ENCODE measurements at places on chromosomes 12 and 14.

GRCh38 chr12:109777544-109777943 is 55.7 kb downstream of the TRPV4 start:
- peak; percentile 33 for DNase-seq

DNA sequence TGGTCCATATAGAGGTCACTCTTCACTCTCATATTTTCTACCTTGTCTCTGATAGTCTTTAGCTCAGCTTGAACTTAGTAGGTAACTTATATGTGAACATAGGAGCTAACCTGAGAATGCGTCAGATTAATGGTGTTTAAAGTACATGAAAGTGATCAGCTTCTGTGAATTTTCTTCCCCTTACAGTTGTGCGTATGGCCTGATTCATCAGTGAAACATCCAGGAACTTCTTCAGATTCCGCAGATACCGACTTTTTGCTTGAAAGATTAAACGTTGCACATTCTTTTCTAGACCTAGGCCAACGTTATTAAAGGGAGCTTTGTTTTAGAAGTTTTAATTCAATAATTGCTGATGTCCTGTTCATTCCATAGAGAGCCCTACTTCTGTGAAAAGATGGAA is 1945.1 kb upstream of the SEL1L start:
- no peak for DNase-seq

- no peak for DNase-seq
Observed at GRCh38 chr14:55533960-55534359, 46.0 kb upstream of the KTN1 start.

- DNase-seq: no peak
Observed at GRCh38 chr12:16021676-16022075, 110.5 kb downstream of the DERA start.

- no peak for DNase-seq
Observed at GRCh38 chr12:125014526-125014925, 21.1 kb downstream of the BRI3BP start.

GRCh38 chr14:72946491-72946890 is 20.2 kb downstream of the DCAF4 start:
- DNase-seq: no peak

DNA sequence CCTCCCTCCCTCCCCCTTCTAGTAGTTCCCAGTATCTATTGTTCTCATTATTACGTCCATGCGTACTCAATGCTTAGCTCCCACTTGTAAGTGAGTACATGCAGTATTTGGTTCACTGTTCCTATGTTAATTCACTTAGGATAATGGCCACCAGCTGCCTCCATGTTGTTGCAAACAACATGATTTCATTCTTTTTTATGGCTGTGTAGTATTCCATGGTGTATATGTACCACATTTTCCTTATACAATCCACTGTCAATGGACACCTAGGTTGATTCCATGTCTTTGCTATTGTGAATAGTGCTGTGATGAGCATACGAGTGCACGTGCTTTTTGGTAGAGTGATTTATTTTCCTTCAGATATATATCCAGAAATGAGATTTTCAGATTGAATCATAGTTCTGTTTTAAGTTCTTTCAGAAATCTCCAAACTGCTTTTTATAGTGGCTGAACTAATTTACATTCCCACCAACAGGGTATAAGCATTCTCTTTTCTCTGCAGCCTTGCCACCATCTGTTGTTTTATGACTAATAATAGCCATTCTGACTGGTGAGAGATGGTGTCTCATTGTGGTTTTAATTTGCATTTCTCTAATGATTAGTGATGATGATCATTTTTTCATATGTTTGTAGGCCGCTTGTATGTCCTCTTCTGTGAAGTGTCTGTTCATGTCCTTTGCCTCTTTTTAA is 17.9 kb upstream of the CLEC7A start:
- DNase-seq: no peak

DNA sequence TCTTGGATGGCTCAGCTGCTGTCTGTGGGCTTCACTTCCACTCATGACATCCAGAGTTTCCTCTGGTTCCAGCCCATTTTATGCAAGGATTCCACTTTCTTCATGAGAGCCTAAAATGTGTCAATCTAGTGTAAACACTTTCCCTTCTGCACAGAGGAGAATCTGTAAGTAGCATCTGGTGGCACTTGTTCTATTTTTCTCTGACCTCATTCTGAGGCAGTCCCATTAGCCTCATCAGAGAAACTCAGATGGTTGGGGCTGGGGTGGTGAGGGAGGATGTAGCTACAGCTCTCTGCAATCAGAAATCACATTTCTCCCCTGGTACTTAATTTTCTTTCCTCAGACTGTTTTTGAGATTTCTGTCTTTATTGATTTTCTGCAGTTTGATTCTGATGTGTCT is 81.6 kb downstream of the PRMT8 start:
- DNase-seq: no peak

DNA sequence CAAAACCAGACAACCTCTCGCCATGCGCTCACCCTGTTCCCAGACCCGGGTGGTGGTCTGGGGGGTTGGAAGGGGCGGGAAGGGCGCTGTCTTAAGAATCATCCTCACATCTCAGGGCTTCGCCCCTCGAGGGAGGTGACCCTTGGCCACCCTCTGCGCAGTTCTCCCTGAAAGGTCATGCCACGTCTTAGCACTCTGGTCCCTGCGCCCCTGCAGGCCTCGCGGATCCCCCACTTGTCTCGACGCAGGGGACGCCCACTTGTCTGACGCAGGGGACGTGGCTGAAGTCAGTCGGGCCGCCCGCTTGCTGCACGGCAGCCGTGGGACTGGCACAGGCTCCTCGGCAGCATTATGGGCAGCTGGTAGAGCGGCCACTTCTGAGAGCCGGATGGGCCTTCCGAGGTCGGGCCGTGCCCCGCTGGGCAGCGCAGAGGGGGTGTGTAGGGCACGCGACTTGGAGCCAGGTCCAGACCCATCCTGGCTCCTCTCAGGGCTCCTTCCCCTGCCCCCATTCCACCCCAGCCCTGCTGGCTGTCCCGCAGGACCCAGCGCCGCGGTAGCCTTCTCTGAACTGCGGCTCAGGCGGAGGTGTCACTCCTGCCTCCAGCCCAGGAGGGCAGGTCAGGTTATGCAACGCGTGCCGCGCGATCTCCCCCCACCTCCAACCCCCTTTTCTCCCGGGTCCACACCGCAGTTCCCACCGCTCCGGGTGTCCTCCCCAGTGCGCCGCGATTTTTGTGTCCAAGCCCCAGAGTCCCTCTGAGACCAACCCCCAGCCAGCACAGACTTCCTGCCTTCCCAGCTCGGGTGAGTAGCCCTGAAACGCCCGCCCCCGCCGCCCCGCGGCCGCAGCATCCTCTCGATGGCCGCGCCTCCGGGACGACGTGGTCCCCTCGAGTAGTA is 40.9 kb upstream of the CAPRIN2 start:
- DNase-seq: no peak

DNA sequence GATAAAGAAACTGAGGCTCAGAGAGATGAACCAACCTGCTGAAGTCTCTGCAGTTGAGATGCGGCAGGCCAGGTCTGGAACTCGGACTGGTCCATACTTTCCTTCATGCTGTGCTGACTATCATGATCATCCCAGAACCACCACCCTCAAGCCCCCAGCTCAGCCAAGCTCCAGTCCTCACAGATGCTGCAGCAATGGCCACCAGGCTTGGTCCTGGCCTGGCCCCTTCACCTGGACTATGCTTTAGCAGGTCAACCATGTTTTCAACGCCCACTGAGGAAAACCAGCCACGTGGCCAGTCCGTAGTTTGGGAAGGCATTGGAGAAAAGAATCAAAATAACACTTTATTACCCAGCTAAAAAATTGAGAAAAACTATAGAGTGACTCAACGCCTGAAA is 1.4 kb downstream of the GPR68 start:
- DNase-seq: no peak

GRCh38 chr14:66746316-66747006 is 238.5 kb downstream of the GPHN start:
- peak; percentile 25 for DNase-seq

- DNase-seq: no peak
Observed at GRCh38 chr14:22985894-22986507, 3.6 kb upstream of the AJUBA start.

DNA sequence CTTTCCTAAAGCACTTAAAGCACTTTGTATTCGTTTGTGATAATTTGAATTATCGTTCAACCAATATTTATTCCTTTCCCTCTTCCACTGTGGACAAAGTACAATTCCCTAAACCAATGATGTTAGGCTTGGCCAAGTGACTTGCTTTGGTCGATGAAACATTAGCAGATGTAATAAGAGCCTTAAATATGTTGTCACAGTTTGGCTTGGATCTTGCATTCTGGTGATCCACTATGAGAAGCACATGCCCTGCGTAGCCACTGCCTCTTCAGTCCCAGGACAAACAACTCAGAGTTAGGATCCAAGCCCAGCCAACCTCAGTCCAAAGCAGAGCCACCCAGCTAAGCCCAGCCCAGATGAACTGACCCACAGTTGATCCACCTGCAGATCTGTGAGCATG is 8.4 kb upstream of the C12orf75 start:
- no peak for DNase-seq

- peak; percentile 85 for DNase-seq
Observed at GRCh38 chr14:56216626-56217379, 98.6 kb downstream of the PELI2 start.

GRCh38 chr12:28023156-28023887 is 50.8 kb upstream of the PTHLH start:
- DNase-seq: no peak

- no peak for DNase-seq
Observed at GRCh38 chr12:71594214-71594948, 69.3 kb downstream of the ZFC3H1 start.

- DNase-seq: no peak
Observed at GRCh38 chr12:47033789-47034555, 45.4 kb upstream of the PCED1B start.

DNA sequence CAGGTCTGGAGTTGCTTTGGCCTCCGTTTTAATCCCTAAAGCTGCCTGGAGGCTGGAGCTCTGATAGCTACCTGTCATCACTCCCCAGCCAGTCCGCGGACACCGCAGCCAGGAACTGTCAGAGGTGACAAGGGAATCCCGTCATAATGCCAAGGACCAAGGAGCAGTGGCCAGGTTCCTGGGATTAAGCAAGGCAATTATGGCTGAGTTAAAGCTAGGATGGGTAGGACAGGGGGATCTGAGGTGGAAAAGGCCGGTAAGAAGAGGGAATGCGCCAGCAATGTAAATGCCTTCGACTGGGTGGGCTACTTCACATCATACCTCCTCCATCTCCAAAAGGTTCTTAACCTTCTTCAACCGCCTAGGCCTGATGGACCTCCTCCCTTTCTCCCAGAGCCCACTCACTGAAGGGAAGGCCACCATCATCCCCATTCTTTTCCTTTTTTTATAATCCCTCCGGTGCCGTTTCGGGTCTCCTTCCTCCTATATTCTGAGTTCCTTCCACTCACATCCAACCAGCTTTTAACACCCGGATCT is 1.9 kb downstream of the PPP1R3E start:
- peak; percentile 22 for DNase-seq

DNA sequence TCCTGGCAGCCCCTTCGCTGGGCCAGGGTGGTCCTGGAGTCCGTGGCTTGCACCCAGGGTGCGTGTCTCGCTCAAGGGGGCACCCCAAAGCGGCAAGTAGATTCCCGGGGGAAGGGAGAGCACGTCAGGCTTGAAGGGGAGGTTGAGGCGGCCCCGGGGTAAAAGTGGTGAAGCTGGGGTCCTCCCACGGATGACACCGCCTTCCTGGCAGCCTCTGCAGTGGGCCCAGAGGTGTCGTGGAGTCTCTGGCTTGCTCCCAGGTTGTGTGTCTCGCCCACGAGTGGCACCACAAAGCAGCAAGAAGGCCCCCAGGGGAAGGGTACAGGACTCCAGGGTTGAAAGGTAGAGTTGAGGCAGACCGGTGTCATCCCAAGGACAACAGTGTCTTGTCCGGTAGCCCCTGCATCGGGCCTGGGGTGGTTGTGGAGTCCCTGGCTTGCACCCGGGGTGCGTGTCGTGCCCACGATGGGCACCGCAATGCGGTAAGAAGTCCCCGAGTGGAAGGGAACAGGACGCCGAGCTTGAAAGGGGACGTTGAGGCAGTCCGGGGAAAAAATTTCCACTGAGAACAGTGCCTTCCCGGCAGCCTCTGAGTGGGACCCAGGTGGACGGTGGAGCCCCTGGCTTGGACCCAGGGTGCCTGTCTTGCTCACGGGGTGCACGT is 158.0 kb upstream of the ALG10B start:
- DNase-seq: no peak

GRCh38 chr14:52877628-52878027 is 73.2 kb downstream of the FERMT2 start:
- no peak for DNase-seq

- DNase-seq: no peak
Observed at GRCh38 chr12:117444781-117445180, 83.4 kb upstream of the NOS1 start.

- no peak for DNase-seq
Observed at GRCh38 chr12:21992823-21993222, 51.6 kb upstream of the ABCC9 start.

DNA sequence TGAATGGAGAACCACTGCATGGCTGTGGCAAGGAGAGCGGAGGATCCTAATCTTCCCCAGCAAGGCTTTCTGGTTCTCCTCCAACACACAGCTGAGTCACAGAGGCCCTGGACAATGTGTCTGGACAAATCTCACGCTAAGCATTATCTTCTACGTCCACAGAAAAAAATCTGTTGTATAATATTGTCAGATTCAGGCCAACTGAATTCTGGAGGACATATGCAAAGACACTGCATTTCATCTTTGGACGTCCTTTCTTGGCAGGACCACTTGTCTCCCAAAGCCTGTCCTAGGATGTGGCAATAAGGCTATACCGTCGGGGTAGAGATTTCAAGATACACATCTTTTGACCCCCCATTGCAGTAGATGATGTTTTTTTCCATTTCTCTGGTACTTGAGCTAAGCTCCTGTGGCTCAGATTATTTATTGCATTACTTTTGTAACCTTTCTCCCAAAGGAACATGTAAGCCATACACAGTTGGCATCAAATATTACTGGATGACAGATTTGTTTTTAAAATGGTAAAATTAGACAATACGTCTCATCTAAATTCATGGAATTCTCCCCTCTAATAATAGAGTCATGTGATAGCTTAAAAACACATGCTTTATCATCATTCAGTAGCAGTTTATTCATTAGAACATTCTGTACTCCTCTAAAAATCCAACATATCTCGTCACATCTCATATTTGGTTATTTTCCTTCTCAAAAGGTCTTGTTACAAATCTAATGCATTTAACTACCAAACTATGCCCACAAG is 19.4 kb downstream of the LMO3 start:
- no peak for DNase-seq

GRCh38 chr14:65346895-65347294 is 65.6 kb upstream of the FUT8 start:
- DNase-seq: no peak

- no peak for DNase-seq
Observed at GRCh38 chr14:52650774-52651173, 44.6 kb downstream of the ERO1A start.

Data from NCI-H1105 treated with DMSO at 0.1 percent for 48 hours (cell line).